ENCODE measurements at places on chromosomes 2 and 18.

GRCh38 chr18:1849386-1849785 is 721.9 kb downstream of the METTL4 start:
- no peak for DNase-seq

DNA sequence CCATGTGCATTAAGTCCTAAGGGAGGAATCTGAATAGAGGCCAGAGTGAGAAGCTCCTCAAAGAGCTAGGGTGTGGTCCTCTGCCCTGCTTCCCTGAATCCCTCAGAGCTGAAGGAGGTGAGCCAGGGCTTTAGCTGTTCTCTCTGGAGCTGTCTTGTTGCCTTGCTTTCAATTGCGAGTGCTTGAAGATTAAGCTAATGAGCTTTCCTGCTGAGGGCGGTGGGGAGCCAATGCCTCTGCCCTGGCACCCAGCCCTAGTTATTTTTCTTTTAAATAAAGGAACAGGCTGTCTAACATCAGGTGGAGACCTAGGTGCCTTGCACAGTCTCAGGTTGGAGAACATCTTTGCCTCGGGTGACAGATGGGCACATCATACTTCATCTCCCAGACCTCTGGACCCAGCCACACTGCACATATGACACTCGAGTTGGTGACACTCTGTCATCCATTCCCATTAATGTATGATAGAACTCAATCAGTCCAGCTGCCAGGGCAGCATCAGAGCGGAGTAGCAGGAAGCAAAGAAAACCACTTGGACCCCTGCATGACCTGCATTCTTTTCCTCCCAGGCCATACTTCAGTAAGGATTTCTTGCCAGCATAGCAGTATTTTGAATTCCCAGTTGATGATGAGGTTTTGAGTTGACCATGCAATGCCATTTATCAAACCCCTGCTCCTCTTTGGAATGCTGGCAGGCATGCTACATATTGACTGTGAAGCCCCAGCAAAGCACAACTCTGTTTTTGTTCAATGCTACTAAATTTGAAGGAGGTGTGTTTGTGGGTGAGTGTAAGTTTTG is 292.7 kb downstream of the RNF144A start:
- no peak for DNase-seq

GRCh38 chr2:113064898-113065297 is 2.9 kb upstream of the IL1F10 start:
- no peak for DNase-seq

DNA sequence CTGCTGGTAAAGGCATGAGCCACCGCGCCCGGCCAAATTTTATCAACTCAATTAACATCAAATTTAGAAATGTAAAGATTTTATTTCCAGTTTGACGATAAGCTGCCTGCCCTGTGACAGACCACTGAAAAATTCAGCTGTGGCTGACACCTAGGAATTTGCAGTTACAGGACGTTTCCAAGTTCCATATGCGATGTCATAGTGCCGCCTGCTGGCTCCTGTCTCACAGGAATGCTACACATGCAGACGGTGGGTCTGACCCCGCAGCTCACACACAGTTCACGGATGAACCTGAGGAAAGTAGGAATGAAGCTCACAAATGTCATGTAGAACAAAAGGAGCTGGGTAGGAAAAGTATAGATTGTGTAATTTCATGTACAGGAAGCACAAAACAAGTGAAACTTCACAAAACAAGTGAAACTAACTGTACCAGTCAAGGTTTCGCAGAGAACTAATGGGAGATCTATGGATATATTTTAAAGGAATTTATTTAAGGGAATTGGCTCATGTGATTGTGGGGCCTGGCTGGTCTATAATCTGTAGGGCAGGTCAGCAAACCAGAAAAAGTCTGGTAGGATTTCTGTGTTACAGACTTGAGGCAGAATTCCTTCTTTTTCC is 13.2 kb upstream of the SEH1L start:
- peak; percentile 83 for DNase-seq

DNA sequence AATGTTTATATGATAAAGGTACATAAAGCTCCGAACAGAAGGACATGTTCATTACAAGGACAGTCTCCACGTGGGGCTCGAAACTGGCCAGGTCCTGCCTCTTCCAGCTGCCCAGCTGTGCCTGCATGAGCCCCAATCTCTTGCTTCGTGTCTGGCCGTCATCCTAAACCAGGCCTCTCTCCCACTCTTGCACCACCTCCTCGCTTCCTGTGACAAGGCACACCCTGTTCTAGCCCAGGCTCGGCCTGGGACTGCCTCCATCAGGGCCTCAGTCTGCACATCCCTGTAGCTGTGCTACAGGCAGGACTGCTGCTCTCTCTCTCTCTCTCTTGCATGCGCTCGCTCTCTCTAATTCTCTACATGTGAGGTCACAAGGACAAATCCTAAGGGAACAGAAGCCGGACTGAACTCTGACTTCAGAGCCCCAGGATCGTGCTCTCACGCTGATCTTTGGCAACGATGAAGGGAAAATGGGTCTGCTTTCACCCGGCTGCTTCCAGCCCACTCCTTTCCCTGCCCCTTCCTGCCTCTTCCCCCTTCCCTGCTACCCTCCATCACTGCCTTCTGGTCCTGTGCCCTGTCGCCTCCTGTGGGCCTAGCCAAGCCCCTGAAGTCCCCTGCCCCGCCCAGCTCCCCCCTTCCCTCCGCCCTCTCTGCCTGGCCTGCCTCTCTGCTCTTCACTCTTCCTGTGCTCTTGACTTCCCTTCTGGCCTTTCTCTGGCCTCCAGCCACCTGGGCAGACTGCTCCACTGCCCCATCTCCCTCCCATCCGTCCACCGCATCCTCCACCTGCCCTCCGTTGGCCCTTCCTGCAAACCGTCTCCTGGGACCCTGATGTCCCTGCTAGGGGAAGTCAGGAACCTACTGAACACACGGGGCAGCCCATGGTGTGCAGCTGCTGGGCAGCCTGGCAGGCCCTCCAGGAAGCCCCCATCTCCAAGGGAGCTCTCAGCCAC is 7.8 kb upstream of the GPR55 start:
- DNase-seq, result peak; percentile 55

DNA sequence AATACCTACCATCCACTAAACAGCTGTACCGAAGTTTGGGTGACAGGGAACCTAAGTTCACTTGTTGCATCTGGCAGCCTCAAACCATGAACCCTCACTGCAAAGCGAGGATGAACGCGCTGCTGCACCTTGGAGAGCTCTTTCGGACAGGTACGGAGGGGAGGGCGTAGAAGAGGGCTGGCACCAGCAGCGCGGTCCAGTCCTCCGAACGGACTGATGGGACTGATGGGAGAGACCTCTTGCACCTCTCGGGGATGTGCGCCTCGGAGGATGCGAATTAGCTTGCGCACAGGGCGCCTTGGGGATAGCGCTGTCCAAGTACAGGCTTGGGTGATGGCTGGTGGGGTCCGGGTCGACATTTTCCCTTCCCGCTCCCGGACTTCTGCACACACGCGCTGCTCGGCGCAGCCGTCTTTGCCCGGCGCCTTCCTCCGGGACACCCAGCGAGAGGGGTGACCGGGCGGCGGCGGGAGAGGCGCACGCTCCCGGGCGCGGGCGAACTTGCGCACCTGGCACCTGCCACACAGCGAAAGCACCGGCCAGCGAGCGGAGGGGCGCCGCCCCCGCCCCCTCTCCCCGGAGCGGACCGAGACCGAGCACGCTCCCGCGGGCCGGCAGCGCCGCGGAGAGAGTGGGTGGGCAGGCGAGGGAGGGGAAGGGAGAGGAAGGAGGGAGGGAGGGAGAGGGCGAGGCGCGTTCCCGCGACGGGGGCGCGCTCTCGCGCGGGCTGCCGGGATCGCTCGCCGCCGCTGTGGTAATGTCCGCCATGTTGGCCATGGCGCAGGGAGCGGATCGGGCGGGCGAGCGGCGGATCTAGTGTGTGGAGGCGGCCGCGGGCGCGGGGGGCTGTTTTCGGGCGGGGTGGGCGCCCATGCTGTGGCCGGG is at the start of gene EPC2:
Gene EPC2, plus strand, starts transcription at position 754 of the 885 bp plus-strand sequence. CDS start 267 bp downstream, outside the sequence.
- DNase-seq, result peak; percentile 94

DNA sequence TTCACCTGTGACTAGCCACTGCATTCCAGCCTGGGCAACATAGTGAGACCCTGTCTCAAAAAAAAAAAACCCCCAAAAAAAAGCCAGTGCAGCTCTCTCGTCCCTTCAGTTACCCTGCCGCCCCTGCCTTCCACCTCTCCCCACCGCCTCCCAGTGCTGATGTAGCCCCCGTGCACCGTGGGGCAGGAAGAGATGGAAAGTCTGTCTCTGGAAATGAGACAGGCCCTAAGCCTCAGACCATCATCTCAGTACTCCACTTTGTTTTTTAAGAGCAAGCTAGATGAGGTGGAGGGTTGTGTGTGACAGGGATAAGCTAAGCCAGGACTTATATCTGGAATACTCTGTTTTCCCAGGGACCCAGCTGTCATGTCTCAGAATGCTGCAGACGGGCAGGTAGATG is 32.0 kb downstream of the MERTK start:
- no peak for DNase-seq

GRCh38 chr18:9608728-9609127 is 5.6 kb downstream of the PPP4R1 start:
- DNase-seq, result no peak

- DNase-seq, result no peak
These were observed 226.9 kb upstream of the THSD7B start for GRCh38 chr2:136538489-136538888.

DNA sequence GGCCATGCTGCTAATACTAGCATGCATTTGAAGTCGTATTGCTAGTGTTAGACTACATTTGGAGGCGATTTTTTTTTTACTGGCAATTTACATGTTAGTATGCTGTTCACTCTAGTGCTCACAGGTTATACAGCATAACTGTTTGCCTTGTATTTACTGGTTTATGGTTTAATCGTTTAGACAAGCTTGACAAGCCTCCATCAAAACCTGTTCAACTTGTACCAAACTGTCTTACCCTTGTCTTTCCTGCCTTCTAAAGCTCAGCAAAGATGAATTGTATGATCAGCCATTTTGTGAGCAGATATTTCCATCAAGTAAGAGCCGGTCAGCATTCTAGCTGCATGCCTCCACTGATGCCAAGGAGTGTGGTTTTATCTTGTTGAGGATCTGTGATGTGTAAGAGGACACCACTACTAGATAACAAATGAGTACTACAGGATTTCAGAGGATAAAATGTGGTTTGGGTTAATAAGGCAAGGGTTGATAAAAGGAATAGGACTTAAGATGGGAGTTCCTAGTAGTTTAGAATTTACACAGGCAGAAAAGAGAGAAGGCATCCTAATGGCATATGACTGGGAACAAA is 68.4 kb upstream of the ITM2C start:
- DNase-seq, result no peak

GRCh38 chr2:196331143-196331542 is 159.8 kb upstream of the STK17B start:
- no peak for DNase-seq

GRCh38 chr2:234981197-234982095 is 29.6 kb downstream of the SH3BP4 start:
- DNase-seq, result no peak

DNA sequence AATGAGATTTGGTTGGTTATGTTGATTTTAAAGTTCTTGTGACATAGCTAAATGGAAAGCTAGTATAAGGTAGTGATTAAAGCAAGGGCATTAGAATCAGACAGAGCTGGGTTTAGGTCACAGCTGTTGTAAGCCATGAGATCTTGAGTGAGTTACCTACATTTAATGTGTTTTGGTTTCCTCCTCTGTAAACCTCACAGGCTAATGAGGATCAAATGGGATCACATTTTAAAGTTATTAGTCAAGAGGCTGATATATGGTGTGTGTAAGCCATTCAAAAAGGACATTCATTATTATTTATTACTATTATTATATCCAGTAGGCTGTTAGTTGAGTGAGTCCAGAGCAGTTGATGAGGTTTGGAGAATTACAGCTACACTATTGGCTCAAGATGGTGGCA is 416.2 kb downstream of the IRS1 start:
- no peak for DNase-seq

GRCh38 chr2:205689820-205690219 is 7.5 kb downstream of the NRP2 start:
- no peak for DNase-seq

DNA sequence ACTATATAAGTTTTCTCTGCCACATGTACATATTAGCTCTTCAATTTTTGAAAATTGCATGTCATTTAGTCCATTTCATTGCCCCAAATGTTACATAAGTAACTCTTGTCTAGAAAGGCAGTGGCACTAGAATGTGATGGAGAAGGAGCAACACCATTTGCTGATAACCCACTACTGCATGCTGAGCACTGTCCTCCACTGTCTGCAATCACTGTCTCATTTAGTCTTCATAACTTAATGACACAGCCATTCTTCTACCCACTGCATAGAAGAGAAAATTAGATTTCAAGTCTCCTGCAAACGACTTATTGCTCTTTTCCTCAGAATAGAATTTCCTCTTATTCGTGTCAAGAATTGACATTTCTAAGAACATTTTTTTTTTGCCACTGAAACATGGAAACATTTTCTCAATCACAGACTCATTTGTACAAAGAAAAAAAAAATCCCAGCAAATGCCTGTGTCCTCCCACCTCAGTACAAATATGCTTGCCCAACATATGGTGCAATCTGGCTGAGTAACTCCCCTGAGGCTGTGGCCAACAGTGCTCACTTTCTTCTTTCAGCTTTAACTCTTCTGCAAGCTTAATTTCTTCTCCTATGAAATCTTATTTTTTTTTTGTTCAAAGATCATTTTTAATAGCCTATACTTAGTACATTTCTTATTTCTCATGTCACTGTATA is 768.6 kb upstream of the HS6ST1 start:
- peak; percentile 26 for DNase-seq

DNA sequence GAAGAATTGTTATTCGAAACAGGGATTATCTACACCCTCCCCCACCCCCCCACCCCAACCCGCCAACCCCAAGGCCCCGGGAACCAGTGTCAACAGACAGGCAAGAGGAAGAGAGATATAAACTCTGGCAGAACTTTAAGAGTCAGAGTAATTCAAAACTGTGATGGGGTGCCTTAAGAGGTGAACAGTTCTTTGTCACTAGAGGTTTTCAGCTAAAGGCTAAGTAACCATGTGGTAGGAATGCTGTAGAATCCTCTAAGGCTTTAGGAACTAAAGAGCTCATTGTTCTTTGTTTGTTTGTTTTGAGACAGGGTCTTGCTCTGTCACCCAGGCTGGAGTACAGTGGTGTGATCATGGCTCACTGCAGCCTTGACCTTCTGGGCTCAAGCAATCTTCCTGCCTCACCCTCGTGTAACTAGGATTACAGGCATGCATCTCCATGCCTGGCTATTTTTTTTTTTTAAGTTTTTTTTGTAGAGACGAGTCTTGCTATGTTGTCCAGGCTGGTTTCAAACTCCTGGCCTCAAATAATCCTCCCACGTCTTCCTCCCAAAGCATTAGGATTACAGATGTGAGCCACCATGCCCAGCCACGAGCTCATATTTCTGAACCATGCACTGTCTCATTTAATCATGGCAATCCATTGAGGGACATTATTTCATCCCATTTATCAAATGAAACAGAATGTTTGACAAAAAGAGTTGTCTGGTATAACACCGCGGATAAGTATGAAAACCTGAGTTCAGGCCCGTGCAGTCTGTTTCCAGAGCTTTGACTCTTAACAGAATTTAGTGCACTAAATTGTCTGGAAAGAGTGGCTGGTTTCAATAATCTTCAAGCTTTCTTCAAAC is 20.8 kb upstream of the TMEM17 start:
- no peak for DNase-seq

- DNase-seq, result no peak
These were observed 87.3 kb downstream of the DOCK10 start for GRCh38 chr2:224954980-224955379.

GRCh38 chr18:3283908-3284307 is 22.0 kb downstream of the MYL12B start:
- DNase-seq, result no peak
